ENCODE measurements at places on chromosomes 12 and 14.

GRCh38 chr14:101928415-101928841 is 35.9 kb upstream of the DYNC1H1 start:
- DNase-seq = no peak

- no peak for DNase-seq
These were observed 4.5 kb upstream of the MIA2 start for GRCh38 chr14:39229222-39229543.

DNA sequence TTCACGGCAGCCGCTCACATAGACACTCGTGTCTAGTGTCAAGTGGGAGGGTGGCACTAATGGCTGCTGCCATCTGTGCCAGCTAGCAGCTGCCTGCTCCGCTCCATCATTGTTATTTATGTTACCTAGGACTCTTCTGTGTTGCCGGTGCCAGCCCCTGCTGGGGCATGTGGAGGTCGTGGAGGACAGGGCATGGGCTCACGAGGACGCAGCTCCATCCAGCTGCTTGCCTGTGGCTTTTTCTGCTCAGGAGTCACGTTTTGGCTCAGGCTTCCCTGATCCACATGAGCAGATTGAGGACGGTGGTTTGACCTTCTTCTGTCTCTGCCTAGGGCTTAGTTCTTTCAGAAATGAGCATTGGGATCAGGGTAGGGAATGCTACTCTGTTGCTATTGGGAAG is 31.2 kb downstream of the TPCN1 start:
- no peak for DNase-seq

DNA sequence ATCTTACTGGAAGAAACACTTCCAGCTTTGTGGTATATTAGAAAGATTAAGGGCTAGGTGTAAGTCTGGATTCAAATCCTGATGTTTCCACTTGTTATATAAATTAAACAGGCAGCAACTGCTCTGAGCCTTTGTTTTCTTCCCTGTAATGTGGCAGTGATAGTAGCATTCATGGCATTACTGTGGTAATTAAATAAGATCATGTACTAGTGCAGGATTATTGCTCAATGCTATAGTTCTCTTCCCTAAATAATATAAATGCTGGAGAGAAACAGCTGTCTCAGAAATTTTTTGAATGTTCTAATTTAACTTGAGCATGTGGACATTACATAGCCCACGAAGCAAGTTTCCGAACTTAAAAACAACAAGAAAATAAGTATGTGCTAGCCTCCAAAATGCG is 5.4 kb downstream of the TMEM117 start:
- DNase-seq = no peak

GRCh38 chr12:123813349-123813748 is 51.2 kb downstream of the DNAH10 start:
- DNase-seq = no peak

GRCh38 chr12:79482921-79483320 is 207.8 kb downstream of the PAWR start:
- no peak for DNase-seq

- DNase-seq = no peak
These were observed 199.3 kb downstream of the TTC7B start for GRCh38 chr14:90616881-90617280.

DNA sequence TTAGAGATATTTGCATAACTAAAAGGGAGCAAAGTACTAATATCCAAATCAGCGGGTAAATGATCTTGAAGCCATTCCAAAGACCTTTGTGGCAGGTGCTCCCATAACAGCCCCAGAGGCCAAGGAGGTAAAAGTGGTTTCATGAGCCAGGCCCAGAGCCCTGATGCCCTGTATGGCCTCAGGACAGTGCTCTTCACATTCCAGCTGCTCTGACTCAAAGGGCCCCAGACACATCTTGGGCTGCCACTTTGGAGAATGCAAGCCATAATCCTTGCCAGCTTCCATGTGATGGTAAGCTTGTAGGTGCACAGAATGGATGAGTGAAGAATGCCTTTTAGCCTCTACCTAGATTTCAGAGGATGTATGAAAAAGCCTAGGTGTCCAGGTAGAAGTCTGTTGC is 933.4 kb downstream of the SLC16A7 start:
- DNase-seq = no peak

- DNase-seq = no peak
These were observed 34.0 kb upstream of the ALG10 start for GRCh38 chr12:33988197-33988805.

GRCh38 chr12:56635806-56636674 is 5.9 kb upstream of the BAZ2A start:
- peak; percentile 74 for DNase-seq

DNA sequence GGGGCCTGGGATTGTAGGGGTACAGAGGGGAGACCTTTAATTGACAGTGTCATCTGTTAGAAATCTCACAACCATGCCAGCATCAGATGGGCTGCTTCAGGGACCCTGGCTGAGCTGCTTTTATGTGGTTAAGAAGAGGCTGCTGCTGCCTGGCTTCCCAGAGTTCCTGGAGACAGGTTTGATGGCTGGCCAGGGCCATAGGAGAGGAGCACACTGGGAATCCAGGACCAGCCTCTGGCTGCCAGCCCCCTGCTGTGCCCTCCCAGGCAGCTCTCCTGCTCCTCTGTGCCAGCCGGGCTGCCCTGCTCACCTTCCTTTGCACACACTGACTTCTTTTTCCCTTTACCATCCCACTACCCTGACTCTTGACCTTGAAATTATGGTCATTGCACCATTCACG is 507 bp upstream of the KRT73 start:
- DNase-seq = no peak
